ENCODE measurements at places on chromosomes 5 and 9.
A peak's percentile ranks its signal among the peaks of the same experiment; 100 is the strongest.

- no peak for DNase-seq
Measured at GRCh38 chr5:131169810-131170539, 769 bp upstream of the LYRM7 start.

DNA sequence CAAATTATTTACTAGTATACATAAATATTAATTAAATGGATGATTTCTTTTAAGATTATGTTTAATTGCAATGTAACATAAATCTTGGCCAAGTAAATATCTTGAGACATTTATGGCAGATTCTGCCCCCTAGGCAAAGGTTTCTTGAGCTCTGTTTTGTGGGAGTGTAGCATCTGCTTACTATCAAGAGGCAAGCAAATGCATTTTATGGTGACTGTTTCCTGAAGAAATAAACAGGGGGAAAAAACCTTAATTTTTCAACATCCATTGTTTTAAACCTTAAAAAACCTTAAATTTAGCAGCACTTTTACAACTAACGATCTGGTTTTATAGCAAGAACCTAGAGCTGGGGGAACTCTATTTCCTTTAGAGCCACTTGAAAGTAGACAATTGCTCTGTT, 25.7 kb upstream of the FREM1 start:
- no peak for DNase-seq

DNA sequence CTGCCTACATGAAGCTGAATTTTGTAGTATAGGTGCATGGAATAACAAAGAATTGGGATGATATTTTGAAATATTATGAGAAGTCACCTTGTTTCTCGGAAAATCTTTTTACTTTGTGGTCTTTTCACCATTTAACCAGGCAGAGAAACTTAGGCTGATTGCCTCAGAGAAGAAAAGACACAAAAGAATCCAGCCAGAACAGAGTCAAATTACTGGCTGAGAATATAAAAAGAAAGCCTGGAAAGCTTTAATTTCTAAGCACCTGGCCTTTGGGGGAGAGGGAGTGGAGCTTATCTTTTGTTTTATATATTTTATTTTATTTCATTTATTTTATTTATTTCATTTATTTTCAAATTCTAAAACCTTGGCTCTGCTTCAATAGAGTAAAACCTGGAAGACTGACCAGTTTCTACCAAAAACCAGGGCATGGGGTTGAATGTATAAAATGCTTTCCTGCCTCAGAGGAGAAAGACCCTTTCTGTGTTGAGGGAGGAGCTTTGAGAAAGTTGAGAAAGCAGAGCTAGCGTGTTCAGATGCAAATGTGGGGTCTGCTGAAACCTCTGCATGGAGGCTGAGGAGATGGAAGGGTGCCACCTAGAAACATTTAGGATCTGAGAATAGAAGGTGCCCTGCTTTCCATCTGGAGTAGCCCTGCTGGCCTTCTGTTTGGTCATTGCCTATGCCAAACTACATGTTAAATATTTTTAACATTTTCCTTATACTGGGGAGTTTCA, 81.6 kb downstream of the NREP start:
- DNase-seq = no peak

DNA sequence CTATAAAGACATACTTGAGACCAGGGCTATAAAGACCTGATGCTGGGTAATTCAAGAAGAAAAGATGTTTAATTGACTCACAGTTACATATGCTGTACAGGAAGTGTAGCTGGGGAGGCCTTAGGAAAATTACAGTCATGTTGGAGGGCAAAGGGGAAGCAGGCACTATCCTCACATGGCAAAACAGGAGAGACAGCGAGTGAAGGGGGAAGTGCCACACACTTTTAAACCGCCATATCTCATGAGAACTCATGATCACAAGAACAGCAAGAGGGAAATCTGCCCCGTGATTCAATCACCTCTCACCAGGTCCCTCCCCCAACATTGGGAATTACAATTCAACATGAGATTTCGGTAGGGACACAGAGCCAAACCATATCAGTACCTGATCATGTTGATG, 89.9 kb upstream of the ADAMTSL1 start:
- DNase-seq = no peak

DNA sequence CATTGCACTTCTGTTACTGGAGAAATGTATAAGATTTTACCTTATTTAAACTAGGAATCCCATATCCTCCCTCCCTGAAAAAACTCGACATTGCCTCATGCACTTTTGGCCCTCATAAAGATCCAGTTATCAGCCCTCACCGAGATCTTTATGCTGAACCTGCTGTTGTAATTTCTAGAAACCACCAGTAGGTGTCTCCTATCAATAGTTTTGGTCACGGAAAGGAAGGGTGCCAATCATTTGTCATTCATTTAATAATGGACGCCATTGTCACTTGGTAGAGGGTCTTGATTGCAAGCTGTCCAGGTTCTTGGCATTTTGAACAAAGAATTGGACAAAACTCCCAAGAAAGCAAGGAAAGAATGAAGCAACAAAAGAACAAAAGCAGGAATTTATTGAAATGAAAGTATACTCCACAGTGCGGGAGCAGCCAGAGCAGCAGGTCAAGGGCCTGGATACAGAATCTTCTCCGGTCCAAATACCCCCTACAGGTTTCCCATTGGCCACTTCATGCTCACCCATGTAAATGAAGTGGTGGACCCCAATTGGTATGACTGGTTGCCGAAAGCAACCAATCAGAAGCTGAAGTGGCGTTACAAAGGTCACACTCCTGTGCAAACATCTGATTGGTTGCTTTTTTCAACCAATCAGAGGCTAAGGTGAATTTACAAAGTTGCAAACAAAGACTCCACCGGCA, 524.3 kb downstream of the PSAT1 start:
- peak; percentile 29 for DNase-seq

GRCh38 chr9:107759823-107760166, 270.2 kb upstream of the KLF4 start:
- no peak for DNase-seq

- DNase-seq = no peak
Measured at GRCh38 chr5:122944051-122944450, 92.5 kb downstream of the PPIC start.

DNA sequence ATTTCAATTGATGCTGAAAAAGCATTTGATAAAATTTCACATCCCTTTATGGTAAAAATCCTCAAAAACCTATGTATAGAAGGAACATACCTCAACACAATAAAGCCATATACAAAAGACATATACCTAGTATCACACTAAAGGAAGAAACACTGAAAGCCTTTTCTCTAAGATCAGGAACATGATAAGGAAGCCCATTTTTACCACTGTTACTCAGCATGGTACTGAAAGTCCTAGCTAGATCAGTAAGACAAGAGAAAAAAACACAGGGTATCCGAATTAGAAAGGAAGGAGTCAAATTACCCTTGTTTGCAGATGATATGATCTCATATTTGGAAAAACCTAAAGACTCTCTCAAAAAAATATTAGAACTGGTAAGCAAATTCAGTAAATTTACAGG, 350.2 kb upstream of the PDE4D start:
- DNase-seq = no peak

- no peak for DNase-seq
Measured at GRCh38 chr9:127974769-127975261, 6.0 kb downstream of the EEIG1 start.

GRCh38 chr5:90342576-90342975, 67.0 kb downstream of the CETN3 start:
- no peak for DNase-seq

- no peak for DNase-seq
Measured at GRCh38 chr5:97377582-97377981, 194.5 kb upstream of the RIOK2 start.

DNA sequence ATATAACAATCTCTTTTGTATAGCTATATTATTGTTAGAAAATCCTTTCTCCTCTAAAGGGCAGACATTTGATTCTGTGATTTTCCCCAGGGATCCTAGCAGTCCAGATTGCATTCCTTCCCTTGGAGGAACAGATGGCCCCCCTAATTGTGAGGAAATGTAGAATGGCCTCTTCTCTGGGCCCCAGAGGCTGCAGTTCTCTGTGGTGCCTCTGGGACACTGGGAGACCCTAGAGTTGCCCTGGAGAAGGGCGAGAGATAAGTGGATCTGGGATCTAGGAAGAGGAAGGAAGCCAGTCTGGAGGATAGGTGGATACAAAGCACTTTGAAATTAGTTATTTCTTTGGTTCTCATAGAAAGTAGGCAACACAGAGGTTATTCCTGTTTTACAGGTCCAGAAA, 1.9 kb upstream of the HINT2 start:
- DNase-seq = no peak

DNA sequence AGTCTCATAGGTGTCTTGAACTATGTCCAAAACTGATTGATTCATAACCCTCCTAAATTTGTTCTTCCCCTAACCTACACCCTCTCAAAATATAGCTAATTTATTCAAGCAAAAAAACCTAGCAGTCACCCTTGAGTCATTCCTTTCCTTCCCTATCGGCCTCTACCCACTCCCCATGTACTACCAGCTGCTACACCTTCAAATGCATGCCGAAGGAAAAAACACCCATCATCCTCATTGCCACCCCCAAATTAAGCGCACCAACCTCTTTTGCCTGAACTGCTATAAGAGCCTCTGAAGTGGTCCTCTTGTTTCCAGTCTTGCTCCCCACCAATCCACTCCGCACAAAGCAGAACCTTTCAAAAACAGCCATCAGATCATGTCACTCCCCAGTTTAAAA, 12.6 kb downstream of the LIFR start:
- DNase-seq = no peak

DNA sequence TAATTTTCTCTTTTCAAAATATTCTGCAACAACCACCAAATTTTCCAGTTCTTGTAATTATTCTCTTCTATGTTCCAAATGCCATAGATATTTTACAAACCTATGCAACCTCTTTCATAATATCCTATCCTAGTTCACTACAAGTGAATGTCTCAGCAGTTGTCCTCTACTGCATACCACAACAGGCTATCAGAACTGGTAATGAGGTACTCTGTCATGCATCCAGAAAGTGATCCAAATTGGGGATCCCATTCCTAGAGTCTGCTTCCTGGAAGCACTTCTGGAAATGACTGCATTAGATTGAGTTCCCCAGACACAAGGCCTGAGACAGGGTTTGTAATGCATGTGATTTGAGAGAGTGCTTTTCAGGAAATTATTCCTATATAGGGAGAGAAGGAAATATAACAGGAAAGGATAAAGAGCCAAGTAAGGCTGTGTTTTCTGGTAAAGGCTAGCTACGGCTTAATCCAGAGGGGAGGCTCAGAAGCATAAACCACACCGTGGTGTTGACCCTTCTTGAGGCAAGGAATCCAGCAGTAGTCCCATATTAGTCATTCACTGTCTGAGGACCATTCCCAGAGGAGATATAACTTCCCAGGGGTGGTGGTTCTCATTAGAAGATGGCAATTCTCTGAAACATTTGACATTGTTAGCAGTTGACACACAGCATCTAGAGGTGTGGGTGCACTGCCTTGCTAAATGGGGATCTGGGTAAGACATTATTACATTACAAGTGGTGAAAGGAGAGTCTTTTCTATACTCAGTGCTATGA, 80.3 kb upstream of the FST start:
- no peak for DNase-seq

DNA sequence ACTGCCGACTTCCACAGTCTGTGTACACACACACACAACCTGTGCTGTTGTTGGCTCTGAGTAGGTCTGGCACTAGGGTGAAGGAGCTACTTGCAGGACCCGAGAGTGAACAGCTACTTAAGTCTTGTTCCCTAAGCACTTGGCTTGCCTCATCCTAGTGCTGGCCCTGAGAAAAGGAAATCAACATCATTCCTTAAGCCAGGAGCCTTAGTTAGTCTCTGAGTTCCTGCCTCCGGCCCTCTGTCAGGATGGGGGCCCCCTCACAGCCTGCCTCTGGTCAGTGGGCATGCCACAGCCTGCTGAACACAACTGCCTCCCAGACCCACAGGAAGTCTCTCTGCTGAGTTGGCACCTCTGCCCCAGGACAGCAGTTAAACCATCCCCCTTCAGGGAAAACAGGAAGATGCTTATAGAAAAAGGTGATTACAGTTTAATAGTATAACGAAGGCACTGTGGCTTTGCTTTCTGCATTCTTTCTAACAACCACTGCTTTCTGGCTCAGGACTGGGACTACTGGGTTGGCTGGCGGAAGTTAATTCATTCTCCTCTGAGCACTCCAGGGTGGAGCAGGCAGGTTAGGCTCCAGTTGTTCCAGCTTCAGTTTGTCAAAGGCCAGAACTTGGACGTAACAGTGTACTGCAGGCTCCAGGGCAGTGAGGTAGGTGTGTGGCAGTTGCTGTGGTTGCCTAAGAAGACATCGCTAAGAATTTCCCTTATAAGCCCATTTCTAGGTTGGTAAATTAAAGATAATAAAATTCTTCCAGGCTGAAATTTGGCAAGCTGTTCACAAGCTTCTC, 2.8 kb downstream of the MAMDC2 start:
- peak; percentile 13 for DNase-seq

Data from SJSA1 (cell line).